ENCODE measurements at places on chromosomes 16 and 17.

- no peak for DNase-seq
Measured at GRCh38 chr16:56264609-56264972, 73.3 kb downstream of the GNAO1 start.

- DNase-seq: no peak
Measured at GRCh38 chr16:14249291-14250032, 178.3 kb downstream of the MRTFB start.

GRCh38 chr16:54283725-54284318 is 2.8 kb downstream of the IRX3 start:
- DNase-seq: no peak

DNA sequence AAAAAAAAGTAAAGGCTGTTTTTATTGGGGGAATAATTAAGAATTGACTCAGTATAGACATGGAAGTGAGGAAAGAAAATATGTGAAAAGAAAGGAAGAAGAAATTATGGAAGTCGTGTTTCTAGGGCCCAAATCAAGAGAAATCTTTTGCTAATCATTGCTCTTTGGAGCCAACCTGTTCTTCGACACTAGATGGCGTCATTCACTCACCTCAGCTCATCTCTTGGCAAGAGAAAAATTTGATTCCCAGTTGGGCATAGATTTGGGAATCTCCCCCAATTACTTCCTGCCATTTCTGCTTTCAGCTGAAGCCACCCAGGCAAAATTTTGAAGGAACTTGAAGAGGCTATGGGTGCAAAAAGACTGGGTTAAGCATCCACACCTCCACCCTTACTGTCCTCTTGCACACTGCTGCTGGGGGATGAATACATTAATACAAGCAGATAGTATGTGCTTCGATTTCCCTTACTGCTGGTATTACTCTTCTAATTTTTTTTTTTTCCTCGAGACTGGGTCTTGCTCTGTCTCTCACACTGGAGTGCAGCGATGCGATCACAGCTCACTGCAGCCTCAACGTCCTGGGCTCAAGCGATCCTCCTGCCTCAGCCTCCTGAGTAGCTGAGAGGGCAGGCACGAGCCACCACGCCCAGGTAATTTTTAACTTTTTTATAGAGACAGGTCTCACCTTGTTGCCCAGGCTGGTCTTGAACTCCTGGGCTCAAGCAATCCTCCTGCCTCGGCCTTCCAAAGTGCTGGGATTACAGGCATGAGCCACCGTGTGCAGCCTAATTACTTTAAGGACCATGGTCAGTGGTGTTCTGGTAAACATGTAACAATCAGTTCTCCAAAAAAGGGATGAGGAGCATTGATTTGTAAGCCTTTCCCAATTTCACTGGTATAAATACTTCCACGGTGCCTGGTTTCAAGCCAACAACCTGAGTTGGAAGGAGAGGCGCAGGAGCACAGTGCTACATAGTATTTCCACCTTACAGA is 13.5 kb downstream of the PSMD7 start:
- peak; percentile 33 for DNase-seq

DNA sequence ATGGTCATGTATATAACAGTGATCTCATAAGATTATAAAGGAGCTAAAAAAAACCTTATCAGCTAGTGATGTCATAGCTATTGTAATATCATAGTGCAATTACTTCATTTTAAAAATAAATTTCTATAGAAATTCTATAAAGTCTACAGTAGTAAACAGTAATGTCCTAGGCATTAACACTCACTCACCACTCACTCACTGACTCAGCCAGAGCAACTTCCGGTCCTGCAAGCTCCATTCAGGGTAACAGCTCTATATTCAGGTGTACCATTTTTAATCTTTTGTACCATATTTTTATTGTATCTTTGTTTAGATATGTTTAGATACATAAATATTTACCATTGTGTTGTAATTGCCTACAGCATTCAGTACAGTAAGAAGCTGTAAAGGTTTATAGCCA is 524.4 kb upstream of the CDH5 start:
- no peak for DNase-seq

DNA sequence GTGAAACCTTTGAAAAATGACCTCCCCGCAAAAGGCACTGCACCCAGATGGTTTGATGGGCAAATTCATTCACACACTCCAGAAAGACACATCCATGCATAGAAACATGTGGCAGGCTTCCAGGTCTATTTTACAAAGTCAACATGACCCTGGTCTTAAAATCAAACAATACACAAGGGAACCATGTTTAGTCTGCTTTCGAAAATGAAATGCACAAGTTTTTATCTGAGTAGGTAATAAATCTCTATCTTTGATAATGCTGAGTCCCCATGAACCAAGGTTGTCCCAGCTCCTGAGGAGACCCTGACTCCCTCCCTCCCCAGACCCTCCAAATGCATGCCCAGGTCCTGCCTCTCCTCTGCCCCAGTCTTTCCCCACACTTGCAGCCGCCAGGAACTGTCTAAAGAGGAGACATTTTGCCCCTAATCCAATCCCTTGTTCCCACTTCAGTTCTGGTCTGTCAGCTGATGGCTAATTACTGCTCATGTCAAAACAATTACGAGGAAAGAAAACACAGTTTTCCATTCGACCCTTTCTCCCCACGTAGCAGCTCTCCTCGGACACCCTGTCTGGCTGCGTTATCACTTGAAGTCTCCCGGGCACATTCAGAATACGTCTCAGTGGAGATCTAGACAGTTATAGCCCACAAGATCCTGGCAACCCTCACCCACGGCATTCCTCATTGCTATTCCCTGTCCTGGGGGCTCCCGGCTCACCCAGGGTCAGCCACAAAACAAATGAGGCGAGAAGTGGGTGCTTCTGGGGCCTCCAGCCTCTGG is 68.8 kb upstream of the RCVRN start:
- no peak for DNase-seq

DNA sequence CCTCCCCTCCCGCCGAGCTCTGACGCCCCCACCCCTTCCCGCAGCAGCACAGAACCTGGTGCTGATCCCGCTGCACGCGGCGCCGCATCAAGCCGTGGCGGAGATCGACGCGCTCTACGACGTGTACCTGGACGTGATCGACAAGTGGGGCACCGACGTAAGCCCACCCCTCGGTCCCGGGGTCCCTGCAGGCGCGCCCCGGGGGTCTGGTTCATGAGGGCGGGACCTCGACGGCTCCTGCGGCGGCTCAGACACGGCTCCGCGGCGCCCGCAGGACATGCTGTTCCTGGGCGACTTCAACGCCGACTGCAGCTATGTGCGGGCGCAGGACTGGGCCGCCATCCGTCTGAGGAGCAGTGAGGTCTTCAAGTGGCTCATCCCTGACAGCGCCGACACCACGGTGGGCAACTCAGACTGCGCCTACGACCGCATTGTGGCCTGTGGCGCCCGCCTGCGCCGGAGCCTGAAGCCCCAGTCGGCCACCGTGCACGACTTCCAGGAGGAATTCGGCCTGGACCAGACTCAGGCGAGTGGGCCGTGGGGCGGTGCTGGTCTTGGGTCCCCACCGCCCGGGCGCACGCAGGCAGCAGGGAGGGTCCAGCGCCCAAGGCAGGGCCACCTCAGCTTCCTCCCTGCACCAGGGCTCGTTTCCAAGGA is 1.4 kb downstream of the DNASE1L2 start:
- no peak for DNase-seq

DNA sequence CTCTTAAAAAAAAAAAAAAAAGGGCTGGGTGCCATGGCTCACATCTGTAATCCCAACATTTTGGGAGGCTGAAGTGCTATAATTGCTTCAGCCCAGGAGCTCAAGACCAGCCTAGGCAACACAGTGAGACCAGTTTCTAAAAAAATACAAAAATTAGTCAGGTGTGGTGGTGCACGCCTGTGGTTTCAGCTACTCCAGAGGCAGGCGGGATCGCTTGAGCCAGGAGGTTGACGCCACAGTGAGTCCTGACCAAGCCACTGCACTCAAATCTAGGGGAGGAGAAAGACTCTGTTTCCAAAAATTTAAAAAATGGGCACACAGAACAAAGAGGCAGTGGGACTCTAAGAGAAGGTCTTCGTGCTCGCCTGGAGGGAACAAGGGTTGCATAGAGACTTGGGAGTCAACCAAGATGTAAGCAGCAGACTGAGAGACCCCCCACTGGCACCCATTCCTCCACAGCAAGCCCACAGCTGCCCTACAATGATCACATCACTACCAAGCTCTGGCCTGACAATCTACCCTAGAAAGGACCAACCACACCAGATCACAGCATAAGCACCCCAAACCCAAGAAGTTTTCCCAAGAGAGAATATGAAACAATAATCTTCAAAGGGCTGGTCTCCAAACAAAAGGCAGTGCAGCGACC is 121.6 kb downstream of the ANKRD11 start:
- DNase-seq: no peak

GRCh38 chr17:66812571-66812970 is 22.3 kb upstream of the CACNG5 start:
- no peak for DNase-seq

DNA sequence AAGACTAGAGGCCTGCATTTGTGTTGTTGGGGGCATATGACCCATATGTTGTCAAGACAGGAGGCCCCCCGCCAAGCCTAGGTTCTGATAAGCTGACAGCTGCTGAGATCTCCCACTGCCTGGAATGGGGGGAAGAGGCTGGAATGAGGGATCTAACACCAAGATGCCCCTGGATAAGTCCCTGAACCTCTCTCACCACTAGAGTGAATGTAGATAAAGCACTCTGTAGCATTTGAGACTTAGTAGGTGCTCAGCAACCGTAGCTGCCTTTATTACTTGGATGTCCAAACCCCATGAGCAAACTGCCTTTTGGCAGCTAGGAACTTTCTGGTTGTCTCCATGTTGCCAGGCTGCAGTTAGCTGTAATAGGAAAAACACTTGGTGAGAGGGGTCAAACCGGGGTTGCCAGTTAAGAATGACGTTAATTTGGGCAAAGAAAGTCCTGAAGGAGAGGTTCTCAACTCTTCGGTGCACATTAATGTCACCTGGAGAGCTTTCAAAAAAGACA is 4.4 kb upstream of the RASL10B start:
- DNase-seq: no peak

DNA sequence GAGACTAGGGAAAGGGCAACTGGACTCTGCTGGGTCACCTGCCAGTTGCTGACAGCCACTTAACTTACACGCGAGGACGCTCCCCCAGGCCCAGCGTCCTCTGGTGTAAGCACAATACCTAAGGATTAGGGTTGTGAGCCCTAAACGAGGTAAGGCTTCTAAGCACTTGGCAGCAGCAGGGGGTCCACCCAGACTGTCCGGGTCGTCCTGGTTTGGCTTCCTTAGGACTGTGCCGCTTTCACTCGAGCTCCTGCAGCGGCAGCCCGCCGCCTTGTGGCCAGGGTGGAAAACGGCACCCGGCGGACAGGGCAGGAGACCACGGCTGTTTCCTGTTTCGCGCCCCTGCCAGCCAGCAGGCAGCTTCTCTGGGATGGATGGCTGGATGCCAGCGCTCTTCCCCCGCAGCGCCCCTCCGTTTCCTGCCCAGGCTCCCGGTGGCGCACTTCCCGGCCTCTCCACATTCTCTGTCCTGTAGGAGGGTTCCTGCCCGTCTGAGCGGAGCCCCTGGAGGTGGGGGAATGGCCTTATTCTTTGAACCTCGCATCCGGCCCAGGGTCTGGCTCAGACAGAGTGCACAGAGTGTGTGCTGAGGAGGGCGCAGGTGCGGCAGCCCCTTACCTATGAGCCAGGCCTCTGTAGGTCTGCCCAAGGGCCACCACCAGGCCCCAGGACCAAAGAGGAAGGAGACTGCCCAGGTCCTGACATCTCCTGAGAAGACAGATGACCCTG is 47.0 kb upstream of the AMZ2 start:
- peak; percentile 78 for DNase-seq

- DNase-seq: no peak
Measured at GRCh38 chr17:8160741-8161221, 2.0 kb downstream of the VAMP2 start.

GRCh38 chr16:87076950-87077749 is 240.0 kb downstream of the C16orf95 start:
- DNase-seq: peak; percentile 20

DNA sequence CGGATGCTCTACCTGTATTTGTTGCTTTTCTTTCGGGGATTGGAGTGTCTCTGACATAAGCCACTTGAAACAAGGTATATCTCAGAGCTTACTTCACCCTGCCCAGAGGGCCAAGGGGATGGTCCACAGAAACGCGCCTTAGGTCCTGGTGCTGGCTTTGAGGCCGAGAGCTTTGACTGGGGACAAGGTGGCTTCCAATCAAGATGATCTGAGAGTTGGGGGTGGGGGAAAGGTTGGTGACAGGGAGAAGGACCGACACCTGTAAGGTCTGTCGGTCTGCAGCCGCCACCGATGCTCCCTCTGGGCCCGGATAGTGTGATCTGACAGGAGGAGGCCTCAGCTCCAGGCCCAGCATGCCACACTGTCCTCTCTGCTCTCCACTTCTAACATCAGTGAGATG is 21.8 kb upstream of the SPATA32 start:
- no peak for DNase-seq

DNA sequence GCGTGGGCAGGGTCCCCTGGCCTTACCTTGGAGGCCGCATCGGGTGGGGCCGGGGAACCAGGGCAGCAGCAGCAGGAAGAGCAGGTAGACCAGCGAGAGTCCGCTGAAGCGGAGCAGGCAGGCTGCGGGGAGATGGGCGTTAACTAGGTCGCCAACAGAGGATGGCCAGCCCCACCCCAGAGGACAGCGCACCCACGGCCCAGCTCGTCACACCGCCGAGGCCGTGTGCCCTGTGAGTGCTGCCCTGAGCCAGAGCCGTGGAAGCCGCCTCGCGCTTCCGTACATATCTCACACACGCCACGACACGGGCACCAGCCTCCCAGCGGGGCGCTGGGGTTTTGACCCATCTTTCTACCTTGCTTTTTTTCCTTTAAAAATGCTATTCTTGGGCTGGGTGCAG is 35.7 kb downstream of the PIEZO1 start:
- DNase-seq: no peak

DNA sequence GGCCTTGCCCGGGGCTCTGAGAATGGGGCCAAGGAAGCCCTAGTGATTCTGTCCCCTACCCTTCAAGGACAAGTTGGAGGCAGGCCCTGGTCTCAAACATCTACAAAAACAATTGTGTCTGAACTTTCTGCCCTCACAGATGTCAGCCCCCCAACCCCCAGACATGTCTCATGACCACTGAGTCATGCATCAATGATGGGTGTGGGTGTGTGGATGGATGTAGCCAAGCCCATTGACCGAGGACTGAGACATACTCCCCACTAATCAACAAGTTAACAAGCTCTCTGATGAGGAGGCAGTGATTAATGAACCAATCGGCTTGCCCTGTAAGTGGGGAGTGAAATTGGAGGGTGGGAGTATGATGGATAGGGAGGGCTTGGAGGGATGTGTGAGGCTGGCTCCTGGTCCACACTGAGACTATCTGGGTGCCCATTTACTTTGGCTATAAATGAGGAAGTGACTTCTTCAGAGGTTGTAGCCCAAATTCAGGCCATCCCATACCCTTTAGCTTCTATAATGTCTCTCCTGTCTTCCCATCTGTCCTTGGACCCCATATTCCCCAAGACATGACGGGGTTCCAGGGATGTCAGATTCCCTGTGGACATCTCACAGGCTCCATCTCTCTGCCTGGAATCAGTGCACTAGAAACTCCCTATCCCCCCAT is 97.1 kb upstream of the TMEM97 start:
- no peak for DNase-seq

DNA sequence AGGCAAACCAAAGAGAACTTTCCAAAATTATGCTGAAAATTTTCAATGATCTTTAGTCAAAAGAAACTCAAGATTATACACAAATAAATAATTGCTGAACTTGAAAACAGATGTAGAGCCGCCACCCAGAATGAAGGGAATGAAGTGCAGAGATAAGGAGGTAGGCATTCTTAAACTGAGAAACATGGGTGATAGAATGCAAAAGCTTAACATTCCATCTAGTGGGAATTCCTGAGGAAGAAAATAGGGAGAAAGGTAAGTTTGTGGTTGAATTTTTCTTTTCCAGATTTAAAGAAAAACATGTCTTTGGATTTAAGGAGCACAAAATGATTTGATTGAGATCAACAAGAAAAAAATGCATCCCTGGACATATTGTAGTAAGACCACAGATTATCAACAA is 108.3 kb downstream of the ELAC2 start:
- DNase-seq: no peak
